CD8-positive, alpha-beta T cell (primary cell): ENCODE measurements at places on chromosomes 16 and 17. TPM values are rescaled to one million over a fixed set of nuclear protein-coding genes. Genes with fewer than 3 reads are reported as not detected.

GRCh38 chr17:68459037-68459639, 1.8 kb upstream of the WIPI1 start:
- no peak for DNase-seq

GRCh38 chr17:45645330-45645729, 138.8 kb upstream of the CRHR1 start:
- no peak for DNase-seq

DNA sequence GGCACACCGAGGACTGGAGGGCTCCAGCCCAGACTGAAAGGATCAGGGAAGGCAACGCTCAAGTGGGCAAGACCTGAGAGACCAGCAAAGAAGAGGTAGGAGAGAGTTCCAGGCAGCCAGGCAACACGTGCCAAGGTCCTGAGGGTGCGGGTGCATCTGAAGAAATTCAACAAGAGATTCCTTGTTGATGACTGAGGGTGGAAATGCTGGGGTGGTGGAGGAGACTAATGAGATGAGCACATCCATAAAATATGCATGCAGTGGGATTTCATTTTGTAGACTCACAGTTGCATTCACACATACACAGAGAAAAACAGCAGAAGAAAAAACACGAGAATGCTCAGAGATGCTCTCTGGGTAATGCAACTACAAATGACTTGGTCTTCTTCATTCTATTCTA, 154.8 kb upstream of the FOXF1 start:
- no peak for DNase-seq

- no peak for DNase-seq
These were observed 17.9 kb upstream of the TRPV3 start for GRCh38 chr17:3575511-3575910.

GRCh38 chr17:75288770-75289114, 491 bp downstream of the SLC25A19 start:
- DNase-seq: peak; percentile 36

GRCh38 chr16:49350265-49351095, 23.1 kb upstream of the C16orf78 start:
- peak; percentile 27 for DNase-seq

DNA sequence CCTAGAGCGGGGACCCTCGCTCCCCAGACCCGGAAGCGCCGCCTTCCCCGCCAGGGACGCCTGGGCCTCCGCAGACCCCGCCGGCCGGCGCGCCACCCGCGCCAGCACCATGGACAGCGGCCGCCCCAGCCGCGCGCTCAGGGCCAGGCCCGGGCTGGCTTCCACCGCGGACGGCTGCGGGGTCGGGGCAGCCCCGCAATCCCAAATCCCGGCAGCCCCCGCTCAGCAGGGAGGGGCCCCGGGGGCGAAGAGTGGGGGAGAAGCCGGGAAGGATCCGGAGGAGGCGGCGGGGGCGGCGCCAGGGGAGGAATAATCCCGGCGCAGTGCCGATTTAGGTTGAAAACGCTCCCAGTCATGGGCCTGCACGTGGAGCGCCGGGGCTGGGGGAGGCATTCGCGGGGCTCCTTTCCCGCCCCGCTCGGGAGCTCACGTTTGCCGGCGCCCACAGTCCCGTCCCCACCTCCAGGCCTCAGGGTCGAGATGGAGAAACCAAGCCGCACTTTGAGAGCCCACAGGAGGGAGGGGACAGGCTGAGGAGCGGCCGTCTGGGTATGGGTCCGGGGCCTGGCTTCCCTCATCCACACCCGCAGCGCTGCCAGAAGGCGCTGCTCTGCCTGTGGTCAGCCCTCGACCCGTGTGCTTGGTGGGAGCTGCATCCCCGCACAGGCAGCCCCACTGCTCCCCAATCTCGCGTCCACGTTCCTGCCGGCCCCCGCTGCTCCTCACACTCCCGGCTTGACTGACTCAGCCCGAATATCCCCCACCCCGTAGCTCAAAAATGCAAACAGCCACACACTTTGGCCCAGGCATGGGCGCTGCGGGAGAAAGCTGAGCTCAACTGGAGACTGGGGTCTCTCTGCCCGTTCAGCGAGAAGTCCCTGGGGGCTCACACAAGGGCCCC, 4.7 kb downstream of the FBXL16 start:
- DNase-seq: no peak

- DNase-seq: peak; percentile 56
These were observed 11.4 kb downstream of the GGA3 start for GRCh38 chr17:75250009-75250471.

- no peak for DNase-seq
These were observed 108.1 kb downstream of the USP32 start for GRCh38 chr17:60283816-60284215.

- DNase-seq: no peak
These were observed 58.3 kb upstream of the AKTIP start for GRCh38 chr16:53561101-53561888.

DUSP3 gene
- total RNA-seq: 8.7 TPM

SRR gene
- 1.8 TPM for total RNA-seq

OXLD1 gene
- 24.4 TPM for total RNA-seq
